ENCODE measurements at places on chromosomes 6 and 20.
A peak's percentile ranks its signal among the peaks of the same experiment; 100 is the strongest.

- no peak for DNase-seq
Measured at GRCh38 chr6:328136-328670, 35.9 kb downstream of the DUSP22 start.

DNA sequence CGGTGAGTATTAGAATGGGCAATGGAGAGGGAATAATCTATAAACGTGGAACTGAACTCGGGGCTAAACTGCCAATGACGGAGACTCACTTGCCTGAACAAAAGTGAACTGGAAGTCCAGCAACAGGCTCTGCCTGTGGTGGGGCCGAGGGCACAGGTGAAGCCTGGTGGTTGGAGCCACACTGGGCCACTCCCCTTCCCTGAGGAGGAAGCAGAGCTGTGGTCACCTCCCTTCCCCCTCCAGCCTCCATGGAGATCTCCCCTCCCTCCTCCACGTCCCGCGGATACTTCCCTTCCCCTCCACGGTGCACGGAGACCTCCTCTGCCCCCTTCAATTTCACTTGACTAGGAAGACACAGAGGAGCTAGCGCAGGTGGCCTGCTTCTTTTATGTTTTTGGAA is 14.7 kb upstream of the DSP start:
- no peak for DNase-seq

- no peak for DNase-seq
Measured at GRCh38 chr6:2454180-2454579, 208.8 kb upstream of the GMDS start.

- DNase-seq = no peak
Measured at GRCh38 chr6:89941763-89942497, 47.7 kb downstream of the GJA10 start.

DNA sequence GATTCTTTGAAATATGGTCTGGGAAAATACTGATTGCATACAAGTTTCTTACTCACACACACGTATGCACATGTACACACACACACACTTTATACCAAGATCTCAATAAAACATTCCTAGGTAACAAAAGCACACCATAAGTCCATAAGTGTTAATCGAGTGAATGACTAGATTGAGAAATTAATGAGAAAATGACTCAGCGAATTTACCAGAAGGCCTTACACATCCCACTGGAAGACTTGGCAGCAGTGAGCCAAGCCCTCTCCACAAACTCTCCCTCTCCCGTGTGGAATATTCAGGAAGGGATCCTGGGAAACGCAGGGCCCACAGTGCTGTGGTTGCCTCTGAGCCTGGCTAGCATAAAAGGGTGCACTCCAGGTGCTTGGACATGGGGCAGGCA is 227.2 kb downstream of the LY86 start:
- no peak for DNase-seq

DNA sequence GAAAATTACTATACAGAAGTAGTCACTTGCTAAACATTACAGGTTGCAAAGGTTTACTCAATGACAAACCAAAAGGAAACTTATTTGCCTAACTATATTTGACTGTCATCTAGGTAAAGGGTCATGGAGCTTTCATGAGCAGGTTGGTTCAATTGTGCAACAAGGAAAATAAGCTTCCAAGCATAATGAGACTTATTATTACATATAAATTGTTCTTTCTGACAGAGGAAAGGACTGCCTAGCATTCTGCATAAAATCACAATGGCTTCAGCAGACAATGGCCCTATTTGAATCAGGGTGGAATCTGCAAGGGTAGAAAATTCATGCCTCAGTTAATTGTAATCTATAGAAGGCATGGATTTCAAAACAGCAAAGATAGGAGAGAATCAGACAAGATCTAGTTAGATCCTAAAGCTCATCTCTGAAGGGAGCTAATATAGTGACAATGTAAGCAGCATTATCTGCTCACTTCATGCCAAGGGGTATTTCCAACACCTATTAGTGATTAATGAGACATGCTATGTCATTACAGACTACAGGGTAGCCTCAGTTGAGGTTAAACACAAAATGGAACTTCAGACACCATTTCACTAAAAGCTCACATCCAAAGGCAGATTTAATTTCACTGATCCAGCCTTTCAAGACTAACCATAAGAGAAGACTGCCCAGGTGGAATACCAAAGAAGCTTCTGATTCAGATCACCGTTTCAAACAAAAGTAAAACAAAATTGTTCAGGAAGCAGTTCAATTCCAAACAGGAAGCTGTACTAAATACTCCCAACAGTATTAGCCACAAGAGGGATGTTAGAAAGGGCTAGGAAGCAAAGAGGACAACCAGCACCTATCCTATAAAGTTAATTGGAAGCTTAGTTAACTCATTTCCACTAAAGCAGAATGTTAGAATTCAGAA is 8.5 kb downstream of the STAU1 start:
- DNase-seq = no peak

DNA sequence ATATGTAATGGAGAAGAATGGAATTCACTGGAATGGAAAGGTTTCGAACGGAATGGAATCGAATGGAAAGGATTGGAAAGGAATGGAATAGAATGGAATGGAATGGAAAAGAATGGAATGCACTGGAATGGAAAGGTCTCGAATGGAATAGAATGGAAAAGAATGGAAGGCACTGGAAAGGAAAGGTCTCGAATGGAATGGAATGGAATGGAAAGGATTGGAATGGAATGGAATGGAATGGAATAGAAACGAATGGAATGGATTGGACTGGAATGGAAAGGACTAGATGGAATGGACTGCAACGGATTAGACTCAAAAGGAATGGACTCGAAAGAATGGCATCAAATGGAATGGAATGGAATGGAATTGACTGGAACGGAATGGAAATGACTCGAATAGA is 20.5 kb upstream of the DEFB115 start:
- no peak for DNase-seq

- no peak for DNase-seq
Measured at GRCh38 chr6:12545619-12546409, 170.8 kb upstream of the PHACTR1 start.

- no peak for DNase-seq
Measured at GRCh38 chr20:4383961-4384360, 337.7 kb upstream of the PRND start.

DNA sequence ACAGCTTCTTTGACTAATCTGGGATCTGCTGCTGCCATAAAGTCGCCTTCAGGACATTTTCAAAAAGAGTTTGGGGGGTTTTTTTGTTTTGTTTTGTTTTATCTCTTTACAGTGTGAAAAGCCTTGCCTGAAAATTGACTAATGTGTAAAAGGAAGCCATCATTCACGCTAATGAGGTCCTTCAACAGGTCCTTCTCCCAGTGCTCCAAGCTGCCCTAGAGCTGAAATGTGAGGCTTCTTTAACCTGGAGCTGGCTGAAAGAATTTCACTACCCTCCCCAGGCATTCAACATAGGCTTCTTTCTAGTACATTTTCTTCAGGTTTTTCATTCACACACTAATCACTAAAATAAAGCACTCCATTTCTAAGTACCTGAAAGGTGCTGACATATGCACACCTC is 145.1 kb upstream of the PRDM1 start:
- no peak for DNase-seq

GRCh38 chr6:44058617-44059358 is 68.5 kb downstream of the MRPL14 start:
- peak; percentile 26 for DNase-seq

- DNase-seq = no peak
Measured at GRCh38 chr6:64930681-64931080, 776.3 kb downstream of the EYS start.

DNA sequence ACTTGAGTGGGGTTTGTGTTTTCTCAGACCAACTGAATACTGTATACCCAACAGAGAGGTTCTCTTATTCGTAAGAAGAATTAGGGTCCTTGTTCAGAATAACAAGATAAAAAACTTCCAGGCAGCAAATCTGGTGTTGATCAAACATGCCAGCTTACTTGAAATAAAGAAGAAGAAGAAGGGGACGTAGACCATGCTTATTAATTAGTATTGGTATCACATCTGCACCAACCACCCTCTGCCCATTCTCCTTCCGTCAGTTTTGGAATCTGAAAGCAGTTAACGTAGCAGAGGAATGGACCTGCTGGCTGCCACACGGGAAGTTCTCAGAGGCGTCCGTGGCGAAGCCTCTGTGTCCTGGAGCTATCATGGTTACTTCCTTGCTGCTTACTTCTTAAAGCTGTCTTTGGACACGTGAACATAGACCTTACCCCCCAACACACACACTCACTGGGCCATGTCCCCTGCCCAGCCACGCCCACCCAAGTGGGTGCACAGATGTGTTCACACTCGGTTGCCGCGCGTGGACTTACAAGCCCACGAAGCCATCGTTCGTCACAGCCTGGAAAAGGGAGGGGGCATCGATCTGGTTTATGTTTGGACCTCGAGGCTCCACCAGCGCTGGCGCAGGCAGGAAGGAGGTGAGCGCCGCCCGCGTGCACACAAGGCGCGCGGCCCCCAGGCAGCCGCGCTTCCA is 4.1 kb upstream of the DLL1 start:
- DNase-seq = no peak

DNA sequence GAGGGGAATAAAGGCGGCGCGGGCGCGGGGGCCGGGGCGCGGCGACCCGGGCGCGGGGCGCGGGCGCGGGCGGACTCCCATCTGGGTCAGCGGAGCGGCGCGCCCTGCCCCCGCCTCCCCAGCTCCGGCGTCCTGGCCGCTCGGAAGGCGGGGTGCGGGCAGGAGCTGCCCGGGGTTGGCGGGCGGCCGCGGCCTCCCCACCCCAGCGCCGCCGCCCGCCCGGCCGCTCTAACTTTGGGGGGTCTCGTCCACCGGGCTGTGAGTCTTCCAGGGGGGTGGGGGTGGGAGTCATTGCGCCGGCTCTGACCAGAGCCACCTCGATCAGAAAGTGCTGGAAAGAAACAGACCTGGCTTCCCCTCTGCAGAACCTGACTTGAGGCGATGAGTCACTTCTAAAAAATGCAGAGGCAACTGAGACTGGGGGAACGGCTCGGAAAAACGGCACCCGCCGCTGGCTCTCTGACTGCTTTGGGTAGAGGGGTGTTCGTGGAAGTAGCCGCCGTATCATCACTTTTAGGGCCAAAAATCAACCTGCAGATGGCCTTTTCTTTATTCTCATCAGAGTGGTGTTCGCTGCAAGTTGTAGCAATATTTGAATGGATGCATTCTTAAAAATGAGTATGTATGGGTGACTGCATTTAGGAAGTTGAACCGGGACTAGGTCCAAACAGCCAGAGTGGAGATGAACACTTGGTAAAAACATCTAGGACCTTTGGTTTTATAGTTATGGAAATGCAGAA is 667 bp downstream of the CAP2 start:
- no peak for DNase-seq

GRCh38 chr20:23039136-23039875 is 4.2 kb downstream of the SSTR4 start:
- no peak for DNase-seq

GRCh38 chr6:13803581-13803980 is 10.8 kb downstream of the MCUR1 start:
- DNase-seq = no peak

GRCh38 chr6:117449549-117450439 is 24.1 kb upstream of the ROS1 start:
- peak; percentile 73 for DNase-seq

- DNase-seq = no peak
Measured at GRCh38 chr20:55174635-55175034, 699.2 kb downstream of the DOK5 start.

DNA sequence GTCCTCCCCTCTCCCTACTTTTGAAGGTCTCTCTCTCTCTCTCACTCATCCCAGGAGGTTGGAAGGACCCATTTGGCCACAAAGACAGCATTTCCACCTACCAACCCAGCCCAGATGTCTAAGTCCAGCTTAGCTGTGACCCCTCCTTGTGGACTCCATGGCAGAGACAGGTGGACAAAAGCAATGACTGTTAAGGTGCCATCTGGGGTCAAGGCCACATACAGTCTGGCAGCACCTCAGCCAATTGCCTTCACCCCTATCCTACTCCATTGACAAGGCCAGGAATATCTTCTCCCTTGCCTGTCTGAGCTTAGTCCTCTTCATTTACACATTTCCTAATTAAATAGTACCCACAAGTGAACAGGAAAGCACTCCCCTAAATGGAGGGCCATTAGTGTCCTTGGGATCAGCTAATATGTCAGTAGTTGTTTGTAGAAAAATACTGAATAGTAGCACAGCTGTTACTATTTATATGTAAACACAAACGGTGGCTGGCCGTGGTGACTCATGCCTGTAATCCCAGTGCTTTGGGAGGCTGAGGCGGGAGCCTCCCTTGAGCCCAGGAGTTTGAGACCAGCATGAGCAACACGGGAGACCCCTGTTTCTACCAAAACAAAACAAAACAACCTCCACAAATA is 28.8 kb downstream of the GCM1 start:
- DNase-seq = no peak

GRCh38 chr20:43096931-43097260 is 92.8 kb downstream of the PTPRT start:
- no peak for DNase-seq

DNA sequence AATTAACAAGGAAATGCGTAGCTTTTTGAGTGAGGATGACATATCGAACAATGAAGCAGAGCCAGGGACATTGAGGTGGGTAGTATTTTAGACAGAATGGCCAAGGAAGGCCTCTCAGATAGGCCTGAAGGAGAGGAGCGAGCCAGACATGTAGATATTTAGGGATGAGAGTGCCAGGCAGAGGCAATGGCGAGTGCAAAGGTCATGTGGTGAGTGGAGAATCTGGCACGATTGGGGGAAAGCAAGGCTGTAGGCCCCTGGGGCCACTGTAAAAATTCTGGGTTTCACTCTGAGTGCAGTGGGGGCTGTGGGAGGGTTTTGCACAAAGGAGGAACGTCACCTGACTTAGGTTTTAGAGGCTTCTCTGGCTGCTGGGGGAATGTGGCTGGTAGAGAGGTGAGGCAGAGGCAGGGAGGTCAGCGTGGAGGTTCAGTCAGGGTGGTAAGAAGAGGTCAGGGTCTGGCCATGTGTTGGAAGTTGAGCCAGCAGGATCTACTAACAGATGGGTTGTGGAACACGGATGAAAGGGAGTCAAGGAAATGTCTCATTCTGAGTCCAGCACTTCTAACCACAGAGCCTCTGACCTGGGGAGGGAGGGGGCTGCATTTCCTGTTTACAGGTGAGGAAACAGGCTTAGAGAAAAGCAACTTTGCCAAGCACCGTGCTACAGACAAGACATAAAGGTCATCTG is 11.3 kb downstream of the SIRPA start:
- DNase-seq = no peak

DNA sequence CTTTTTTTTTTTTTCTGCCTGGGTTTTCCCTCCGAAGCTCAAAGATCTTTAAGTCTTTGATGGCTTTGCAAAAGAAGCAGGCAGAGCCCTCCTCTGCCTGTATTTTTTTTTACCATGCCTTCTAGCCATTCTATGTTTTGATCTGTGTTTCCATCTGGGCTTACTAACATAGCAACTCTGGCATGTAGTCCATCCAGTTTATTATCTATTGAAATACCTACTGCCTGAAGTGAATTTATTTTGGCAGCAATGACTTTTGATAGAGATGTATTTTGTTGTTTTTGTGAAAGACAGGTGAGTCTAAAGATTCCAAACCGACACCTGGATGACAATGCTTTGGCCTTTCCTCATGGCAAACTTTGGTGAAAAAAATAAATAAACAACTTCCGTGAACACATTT is 1157.7 kb upstream of the MAP3K7 start:
- no peak for DNase-seq

- DNase-seq = no peak
Measured at GRCh38 chr20:21681922-21682318, 23.5 kb upstream of the PAX1 start.
